ENCODE measurements at places on chromosomes 3 and 15. TPM values are rescaled to one million over a fixed set of nuclear protein-coding genes. Genes with fewer than 3 reads are reported as not detected.

The ITPKA gene
- 14.2 TPM for total RNA-seq

The KBTBD13 gene
- not detected for total RNA-seq

The PPP1R14D gene
- not detected for total RNA-seq

The ZPLD1 gene
- total RNA-seq = 1.1 TPM

The CACNA1D gene
- total RNA-seq = not detected

The ZNF860 gene
- 0.75 TPM for total RNA-seq

The SQOR gene
- total RNA-seq = 34.0 TPM

The ARGFX gene
- total RNA-seq = not detected

The SENP8 gene
- 3.7 TPM for total RNA-seq

The SLC2A2 gene
- not detected for total RNA-seq

The TM4SF18 gene
- total RNA-seq = 3.0 TPM

The PRR20G gene
- total RNA-seq = not detected

The EOMES gene
- not detected for total RNA-seq

The FOXB1 gene
- total RNA-seq = not detected

The CHRD gene
- 1.7 TPM for total RNA-seq

- DNase-seq = no peak
These were observed 106.4 kb downstream of the MFSD1 start for GRCh38 chr3:158908187-158908734.

- no peak for DNase-seq
These were observed 10.6 kb downstream of the UBR1 start for GRCh38 chr15:43095243-43095642.

GRCh38 chr3:30292192-30292893 is 314.1 kb upstream of the TGFBR2 start:
- DNase-seq = peak; percentile 94

DNA sequence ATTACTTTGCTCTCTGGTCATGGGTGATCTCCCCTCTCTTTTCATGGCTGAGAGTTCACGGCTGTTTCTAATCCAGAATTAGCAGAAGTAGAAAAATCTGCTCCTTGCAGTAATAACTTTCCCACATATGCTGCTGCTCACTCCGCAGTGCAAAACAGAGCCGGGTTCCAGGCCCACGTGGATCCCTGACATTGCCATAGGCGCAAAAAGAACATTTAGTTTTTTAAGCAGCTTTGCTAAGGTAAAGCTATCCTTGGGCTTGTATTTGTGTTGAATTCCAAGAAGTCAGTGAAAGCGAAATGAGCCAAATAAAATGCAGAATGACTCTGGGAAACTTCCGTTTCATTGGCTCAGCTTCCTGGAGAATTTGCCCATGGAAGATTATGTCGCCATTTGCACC is 633.7 kb upstream of the SUCLG2 start:
- DNase-seq = no peak

DNA sequence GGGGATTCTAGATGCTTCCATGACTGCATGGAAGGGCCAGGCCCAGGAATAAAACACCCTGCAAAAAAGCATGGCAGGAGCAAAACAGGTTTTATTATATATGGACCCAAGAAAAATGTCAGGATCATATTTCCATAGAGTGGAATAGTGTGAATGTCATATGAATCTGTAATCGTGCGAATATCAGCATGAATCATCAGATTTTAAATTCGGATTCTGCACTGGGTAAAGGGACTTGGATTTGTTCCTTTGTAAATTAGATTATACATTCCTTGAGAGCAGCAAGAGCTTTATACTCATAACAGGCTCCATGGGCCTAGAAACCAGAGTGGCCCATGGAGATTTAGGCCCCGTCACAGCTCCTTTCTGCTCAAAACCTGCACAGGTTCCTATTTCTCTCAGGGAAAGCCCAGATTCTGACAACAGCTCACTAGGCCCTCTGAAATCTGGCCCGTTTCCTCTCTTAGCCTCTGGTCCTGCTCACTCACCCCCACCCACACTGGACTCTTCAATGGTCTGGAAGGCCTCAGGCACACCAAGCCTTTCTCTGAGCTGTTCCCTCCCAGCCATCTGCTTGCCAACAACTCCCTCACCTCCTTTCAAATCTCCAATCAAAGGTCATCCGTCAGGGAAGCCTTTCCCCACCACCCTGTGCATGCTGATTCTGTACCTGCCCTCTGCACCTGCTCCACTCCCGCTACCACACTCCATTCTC is 76.0 kb downstream of the FEM1B start:
- no peak for DNase-seq

GRCh38 chr3:118666-119065 is 77.9 kb upstream of the CHL1 start:
- DNase-seq = no peak

GRCh38 chr15:89457086-89457485 is 39.3 kb downstream of the RHCG start:
- peak; percentile 35 for DNase-seq

GRCh38 chr3:73733746-73734145 is 109.0 kb upstream of the PDZRN3 start:
- no peak for DNase-seq

DNA sequence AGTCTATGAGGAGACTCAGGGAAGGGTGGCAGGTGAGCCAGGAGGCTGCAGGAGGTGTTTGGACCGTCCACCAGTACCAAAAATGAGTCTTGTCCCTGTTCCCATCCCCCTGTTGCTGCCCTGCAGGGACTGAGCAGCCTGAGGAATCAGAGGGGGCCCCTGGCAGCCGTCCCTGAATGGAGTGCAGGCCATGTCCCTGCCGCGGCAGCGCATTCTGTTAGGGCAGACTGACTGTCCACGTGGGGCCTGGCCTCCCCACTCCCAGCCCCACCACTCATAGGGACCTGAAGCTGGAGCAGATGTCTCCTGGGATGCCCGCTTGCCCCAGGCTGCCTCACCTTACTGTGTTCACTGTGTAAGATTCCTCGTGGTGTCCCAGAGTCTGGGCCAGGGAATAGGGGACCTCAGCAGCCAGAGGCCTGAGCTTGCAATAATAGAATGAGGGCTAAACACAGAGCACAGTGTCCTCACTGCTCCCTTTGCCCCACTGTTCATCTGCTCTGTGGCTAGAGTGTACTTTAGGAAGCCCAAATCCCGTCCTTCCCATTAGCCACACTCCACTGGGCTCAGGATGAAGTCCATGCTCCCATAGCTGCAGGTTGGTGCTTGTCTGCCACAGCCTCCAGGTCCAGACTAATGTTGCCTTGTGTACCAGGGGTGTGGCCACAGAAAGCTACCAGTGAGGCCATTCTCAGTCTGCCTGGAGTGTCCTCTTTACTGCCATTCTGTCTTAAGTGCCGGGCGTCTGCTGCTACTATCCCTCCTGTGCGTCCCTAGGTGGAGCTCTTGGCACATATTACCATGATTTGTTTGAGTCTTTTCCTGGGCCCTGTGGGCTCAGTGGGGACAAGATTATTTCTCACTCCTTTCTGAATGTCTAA is 63.2 kb downstream of the HCN4 start:
- peak; percentile 55 for DNase-seq

DNA sequence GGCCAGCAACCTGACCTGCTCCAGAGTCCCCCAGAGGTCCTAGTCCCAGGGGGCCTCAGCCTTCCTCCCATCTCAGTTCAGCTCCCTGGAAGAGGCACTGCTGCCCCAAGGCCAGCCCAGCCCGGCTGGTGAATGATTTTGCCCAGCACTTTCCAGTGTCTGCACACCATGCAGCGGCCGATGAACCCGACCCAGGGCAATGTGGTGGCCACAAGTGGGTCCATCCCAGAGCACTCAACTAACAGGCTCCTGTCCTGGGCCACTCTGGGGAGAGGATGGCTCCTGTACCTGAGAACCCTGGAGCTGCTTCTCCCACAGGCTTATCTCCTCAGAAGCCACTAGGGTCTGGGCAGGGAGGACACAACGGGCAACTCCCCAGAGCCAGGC is 39.2 kb downstream of the PTPN23 start:
- no peak for DNase-seq

GRCh38 chr15:100694381-100695021 is 92.1 kb downstream of the ASB7 start:
- DNase-seq = no peak

- no peak for DNase-seq
These were observed 12.3 kb upstream of the CSK start for GRCh38 chr15:74769463-74770025.

DNA sequence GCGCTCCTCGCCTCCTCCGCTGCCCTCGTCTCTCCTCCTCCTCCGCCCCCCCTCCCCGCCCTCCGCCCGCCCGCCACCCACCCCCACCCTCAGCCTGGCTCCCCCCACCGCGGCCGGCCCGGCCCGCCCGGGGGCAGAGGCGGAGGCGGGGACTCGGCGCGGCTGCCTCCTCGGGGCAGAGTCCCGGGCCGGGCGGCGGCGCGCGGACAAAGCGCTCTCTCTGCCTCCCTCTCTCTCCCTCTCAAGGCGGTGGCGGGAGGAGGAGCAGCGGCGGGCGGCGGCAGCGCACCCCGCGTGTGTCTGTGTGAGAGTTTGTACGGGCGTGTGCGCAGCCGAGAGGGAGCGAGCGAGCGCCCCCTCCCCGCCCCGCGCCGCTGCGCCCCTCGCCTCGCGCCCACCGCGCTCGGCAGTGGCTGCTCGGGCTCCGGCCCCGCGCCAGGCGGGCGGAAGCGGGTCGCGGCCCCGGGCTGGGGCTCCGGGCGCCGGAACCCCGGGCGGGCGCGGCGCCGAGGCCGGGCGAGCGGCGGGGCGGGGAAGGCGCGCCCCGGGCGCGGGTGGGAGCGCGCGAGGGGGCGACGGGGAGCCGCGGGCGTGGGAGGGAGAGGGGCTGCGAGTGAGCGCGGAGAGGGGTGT is at the start of gene IGF2BP2:
Gene IGF2BP2, minus strand, starts transcription at position 37 of the 633 bp plus-strand sequence. CDS start 82 bp downstream, outside the sequence.
- peak; percentile 82 for DNase-seq

DNA sequence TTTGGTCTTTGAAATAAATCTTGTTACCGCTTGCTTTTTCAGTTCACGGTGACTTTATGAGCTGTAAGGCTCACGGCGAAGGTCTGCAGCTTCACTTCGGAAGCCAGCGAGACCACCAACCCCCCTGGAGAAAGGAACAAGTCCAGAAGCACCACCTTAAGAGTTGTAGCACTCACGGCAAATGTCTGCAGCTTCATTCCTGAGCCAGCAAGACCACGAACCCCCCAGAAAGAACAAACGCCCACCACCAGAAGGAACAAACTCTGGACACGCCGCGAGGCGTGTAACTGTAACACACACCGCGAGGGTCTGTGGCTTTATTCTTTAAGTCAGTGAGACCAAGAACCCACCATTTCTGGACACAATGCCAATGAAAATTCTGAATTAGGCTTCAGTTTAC is 28.8 kb downstream of the GOLGA6A start:
- DNase-seq = no peak

- no peak for DNase-seq
These were observed 11.3 kb downstream of the HDAC11 start for GRCh38 chr3:13491206-13491974.

DNA sequence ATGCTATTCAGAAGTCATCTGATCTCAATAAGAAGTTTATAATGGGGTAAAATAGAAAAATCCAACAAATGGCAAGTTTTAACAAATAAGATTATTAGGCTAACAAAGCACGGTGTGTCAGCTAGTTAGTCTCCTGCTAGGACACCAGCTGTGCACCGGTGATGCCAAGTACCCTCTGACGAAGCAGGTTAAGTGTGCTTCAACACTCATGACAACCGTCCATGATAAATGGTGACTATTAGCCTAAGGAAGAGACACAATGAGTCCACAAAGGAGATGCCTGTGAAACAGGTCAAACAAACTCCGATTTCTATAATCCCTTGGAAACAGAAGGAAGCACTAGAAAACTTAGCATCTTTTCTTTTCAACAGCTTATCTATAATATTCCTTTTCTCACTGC is 36.5 kb downstream of the ATP13A3 start:
- no peak for DNase-seq

GRCh38 chr3:105811518-105812193 is 57.2 kb downstream of the CBLB start:
- no peak for DNase-seq

- DNase-seq = no peak
These were observed 351.4 kb upstream of the KCNMB2 start for GRCh38 chr3:178184833-178185232.

GRCh38 chr3:195207731-195208130 is 63.2 kb downstream of the XXYLT1 start:
- DNase-seq = no peak

GRCh38 chr3:183430325-183430957 is 2.0 kb upstream of the MCF2L2 start:
- DNase-seq = no peak

- DNase-seq = no peak
These were observed 263.3 kb downstream of the CNTN6 start for GRCh38 chr3:1356101-1356500.

DNA sequence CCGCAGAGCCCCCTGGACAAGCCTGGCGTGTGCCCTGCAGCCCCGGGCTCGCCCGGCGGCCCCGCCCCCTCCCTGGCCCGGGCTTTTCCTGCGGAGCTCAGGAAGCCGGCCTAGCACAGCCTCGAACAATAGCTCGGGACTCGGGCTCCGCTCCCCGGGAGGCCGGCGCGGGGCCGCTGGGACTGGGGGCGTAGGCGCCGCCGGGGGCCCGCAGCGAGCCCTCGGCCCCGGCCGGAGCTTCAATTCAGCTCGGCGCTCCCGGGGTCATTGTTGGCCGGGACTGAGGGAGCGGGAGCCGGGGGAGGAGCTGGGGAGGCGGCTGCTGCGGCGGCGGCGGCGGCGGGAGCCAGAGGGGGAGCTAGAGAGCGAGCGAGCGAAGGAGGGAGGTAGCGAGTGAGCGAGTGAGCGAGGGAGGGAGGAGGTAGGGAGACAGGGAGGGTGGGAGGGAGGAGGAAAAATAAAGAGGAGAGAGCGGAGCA is 41.0 kb upstream of the ROPN1 start:
- DNase-seq = peak; percentile 78

GRCh38 chr15:59329570-59330350 is 42.9 kb downstream of the MYO1E start:
- peak; percentile 88 for DNase-seq

GRCh38 chr3:165256554-165257065 is 60.4 kb upstream of the SLITRK3 start:
- DNase-seq = no peak

GRCh38 chr3:49120096-49120437 is 556 bp downstream of the USP19 start:
- no peak for DNase-seq

- peak; percentile 25 for DNase-seq
These were observed 386.8 kb downstream of the TBC1D5 start for GRCh38 chr3:17355591-17355990.

Measured in LHCN-M2 (cell line).